ENCODE measurements at places on chromosomes 5 and 9. TPM values are rescaled to one million over a fixed set of nuclear protein-coding genes. Genes with fewer than 3 reads are reported as not detected.

DNA sequence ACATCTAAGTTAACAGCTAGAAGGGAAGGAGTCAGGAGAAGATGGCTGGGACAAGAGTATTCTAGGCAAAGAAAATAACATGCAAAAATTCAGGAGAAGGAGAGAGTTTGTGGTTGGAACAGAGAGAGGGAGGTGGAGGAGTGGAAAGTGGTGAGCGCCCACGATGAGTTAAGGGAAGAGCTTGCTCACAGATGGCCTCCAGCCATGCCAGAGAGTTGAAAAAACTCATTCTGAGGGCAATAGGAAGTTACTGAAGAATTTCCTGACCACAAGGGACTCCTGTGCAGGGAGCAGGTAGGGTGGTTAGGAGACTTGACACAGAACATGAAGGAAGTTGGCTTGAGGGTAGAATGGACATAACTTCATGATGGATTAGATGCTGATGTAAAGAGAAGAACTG, 159.7 kb downstream of the DOCK2 start:
- H3K4me3 ChIP-seq = no peak overlapping the region
- no peaks in the 10 kb centered on the region for H3K27me3 ChIP-seq
- H3K36me3 ChIP-seq = peaks cover 57% of the 10 kb centered on the region
- peak overlapping the region; percentile 2 for H3K27ac ChIP-seq
- H3K4me1 ChIP-seq = peaks cover 11% of the 10 kb centered on the region

- no peaks in the 10 kb centered on the region for H3K36me3 ChIP-seq
- no peak for DNase-seq
- peaks cover 11% of the 10 kb centered on the region for H3K27me3 ChIP-seq
- H3K27ac ChIP-seq = no peak overlapping the region
These were observed 13.7 kb upstream of the PSMB7 start for GRCh38 chr9:124428751-124429529.

GRCh38 chr9:127305838-127306226, 41.3 kb downstream of the GARNL3 start:
- H3K4me1 ChIP-seq = peaks cover 2% of the 10 kb centered on the region
- no peak for DNase-seq
- H3K27me3 ChIP-seq = peaks cover 3% of the 10 kb centered on the region
- H3K27ac ChIP-seq = no peak overlapping the region
- no peaks in the 10 kb centered on the region for H3K36me3 ChIP-seq
- no peak overlapping the region for H3K4me3 ChIP-seq

Gene ACSL6
- 11.5 TPM for total RNA-seq

GRCh38 chr9:27151693-27152404, 42.8 kb downstream of the TEK start:
- H3K27ac ChIP-seq = no peak overlapping the region
- no peak for DNase-seq
- no peaks in the 10 kb centered on the region for H3K36me3 ChIP-seq
- no peaks in the 10 kb centered on the region for H3K4me1 ChIP-seq

Gene CCL19
- total RNA-seq = not detected

DNA sequence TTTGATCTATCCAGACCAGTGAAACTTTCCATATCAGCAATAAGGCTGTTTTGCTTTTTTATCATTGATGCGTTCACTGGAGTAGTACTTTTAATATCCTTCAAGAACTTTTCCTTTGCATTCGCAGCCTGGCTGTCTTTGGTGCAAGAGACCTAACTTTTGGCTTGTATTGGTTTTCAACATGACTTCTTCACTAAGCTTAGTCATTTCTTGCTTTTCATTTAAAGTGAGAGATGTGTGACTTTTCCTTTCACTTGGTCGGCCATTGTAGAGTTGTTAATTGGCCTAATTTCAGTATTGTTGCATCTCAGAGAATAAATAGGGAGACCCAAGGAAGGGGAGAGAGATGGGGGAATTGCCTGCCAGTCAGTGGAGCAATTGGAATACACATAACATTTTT, 26.4 kb upstream of the CMYA5 start:
- peaks cover 12% of the 10 kb centered on the region for H3K4me1 ChIP-seq
- no peak overlapping the region for H3K27ac ChIP-seq
- peaks cover 39% of the 10 kb centered on the region for H3K36me3 ChIP-seq
- DNase-seq = no peak
- no peak overlapping the region for H3K4me3 ChIP-seq
- no peaks in the 10 kb centered on the region for H3K27me3 ChIP-seq

Gene SLC4A9
- 0.78 TPM for total RNA-seq

DNA sequence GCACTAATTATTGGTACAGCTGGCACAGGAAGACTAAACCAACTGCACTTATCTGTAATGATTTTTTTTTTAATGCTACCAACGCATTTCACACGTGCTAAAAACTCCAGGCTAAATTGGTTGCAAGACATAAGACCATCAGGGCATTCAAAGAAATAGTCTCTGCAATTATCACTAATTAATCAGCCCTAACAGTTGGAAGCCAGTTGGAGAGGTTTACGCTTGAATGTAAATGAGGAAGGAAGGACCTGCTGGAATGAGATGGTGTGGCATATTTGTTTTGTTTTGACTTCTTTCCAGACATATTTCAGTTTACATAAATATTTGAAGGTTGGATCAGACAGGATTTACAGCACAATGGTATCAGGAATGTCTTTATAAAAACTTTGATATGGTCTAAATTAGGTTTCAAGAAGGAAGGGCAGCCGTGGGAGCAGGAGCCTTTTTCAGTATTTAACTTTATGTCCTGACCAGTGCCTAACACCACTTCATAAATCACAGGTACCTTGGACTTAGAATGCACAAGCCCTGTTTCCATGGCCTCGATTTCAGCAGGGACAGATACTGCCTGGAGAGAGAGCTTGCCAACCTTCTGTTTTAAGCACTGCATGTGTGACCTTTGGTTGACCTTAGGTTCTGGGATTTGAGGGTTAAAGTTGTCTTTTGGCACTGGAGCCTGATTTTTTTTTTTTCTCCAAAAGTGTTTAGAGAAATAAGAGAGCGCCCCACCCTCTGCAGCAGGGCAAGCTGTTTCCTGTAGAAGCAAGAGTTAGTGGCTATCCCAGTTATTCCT, 199.8 kb upstream of the MAP3K1 start:
- H3K27me3 ChIP-seq = no peaks in the 10 kb centered on the region
- peaks cover 71% of the 10 kb centered on the region for H3K36me3 ChIP-seq
- H3K4me1 ChIP-seq = peaks cover 65% of the 10 kb centered on the region
- H3K4me3 ChIP-seq = no peak overlapping the region

DNA sequence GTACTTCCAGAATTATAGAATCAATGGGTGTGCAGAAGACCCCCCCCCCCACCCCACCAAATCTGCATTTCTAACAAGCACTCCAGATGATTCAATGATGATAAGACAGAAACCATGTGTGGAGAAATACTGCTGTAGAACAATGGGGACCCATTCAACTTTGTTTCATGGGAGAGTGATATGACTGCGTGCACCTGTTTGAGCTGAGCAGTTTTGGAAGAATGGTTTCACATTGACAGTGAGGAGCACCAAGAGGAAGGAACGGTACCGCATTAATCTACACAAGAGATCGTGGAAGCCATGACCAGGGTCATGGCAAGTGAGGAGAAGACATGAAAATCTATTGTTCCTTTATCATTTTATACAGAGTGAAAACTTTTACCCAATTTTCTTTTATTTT, 202.7 kb downstream of the CD180 start:
- DNase-seq = no peak
- H3K4me1 ChIP-seq = peaks cover 11% of the 10 kb centered on the region
- H3K27me3 ChIP-seq = no peaks in the 10 kb centered on the region
- H3K4me3 ChIP-seq = no peak overlapping the region

DNA sequence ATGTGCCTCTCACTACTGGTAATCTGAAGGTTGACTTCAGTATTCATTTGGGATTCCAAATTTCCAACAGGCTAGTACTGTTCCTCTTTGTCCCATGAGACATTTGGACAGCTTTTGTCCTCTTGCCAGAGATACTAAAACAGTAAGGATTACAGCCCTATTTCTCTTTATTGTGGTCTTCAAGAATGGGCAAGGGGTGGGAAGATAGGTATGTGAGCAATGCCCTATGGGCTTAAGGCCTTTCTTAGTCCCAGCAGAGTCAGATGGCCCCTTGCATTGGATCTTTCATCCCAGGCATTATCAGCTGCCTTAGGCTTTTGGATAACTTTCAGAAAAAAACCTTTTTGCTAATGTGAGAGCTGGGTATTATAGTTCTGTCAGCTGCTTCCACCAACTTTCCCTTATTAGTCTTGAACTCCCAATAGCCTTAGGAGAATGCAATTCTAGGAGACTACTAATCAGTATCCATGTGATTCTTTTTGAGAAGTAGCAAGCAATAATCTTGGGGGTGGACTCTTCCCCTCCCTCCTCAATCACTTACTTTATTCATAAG, 361.1 kb upstream of the NUDT12 start:
- H3K36me3 ChIP-seq = no peaks in the 10 kb centered on the region
- H3K4me1 ChIP-seq = no peaks in the 10 kb centered on the region
- DNase-seq = no peak
- no peak overlapping the region for H3K27ac ChIP-seq
- no peak overlapping the region for H3K4me3 ChIP-seq

DNA sequence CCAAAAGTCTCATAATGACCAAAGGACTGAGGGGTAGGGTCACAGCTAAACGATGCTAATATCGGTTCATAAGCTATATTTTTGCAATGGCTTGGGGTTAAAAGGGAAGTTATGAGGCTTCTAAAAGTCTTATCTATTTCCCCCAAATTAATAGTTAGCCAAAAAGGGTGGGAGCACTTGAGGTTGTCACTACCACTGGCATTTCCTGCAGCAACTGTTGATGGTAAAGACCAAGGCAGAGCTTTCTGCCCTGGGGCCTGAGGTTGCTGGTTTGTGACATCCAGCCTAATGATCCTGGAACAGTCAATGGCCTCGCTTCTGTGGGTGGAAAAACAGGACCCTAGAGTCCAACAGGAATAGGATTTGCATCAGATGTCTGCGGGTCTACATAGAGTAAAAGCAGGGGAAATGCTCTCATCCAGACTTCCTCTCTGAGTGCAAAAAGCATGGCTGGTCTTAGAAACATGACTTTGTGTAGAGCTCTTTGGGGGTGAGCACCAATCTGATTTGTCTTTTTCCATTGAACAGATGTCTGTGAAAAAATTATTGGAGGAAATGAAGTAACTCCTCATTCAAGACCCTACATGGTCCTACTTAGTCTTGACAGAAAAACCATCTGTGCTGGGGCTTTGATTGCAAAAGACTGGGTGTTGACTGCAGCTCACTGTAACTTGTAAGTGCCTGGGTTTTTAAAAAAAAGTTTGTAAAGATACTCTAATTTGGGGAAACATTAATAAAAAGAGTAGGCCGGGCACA, 2.7 kb downstream of the GZMA start:
- H3K4me3 ChIP-seq = peak overlapping the region; percentile 83
- peaks cover 5% of the 10 kb centered on the region for H3K27me3 ChIP-seq
- H3K27ac ChIP-seq = peak overlapping the region; percentile 93
- peaks cover 74% of the 10 kb centered on the region for H3K4me1 ChIP-seq

DNA sequence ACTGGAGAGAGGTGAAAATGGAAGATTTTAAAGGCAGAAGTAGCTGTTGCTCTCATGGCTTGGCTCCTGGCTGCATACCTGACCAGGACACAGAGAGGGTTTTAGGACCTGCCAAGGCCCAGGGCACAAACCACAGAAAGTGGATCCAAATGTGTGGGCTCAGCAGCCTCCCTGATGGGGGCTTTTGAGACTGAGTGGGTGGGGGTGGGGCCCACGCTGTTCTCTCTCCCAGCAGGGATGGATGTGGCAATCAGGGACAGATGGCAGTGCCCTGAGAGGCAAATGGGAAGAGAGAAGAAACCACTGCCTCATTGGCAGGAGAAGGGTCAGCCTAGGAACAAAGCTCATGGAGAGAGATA, 34.9 kb upstream of the TIFAB start:
- H3K27me3 ChIP-seq = peaks cover 70% of the 10 kb centered on the region
- H3K27ac ChIP-seq = no peak overlapping the region
- H3K4me1 ChIP-seq = peaks cover 6% of the 10 kb centered on the region
- no peak for DNase-seq
- no peak overlapping the region for H3K4me3 ChIP-seq
- H3K36me3 ChIP-seq = no peaks in the 10 kb centered on the region

- H3K27me3 ChIP-seq = peaks cover under 1% of the 10 kb centered on the region
- H3K4me3 ChIP-seq = no peak overlapping the region
- peaks cover 14% of the 10 kb centered on the region for H3K4me1 ChIP-seq
- H3K36me3 ChIP-seq = no peaks in the 10 kb centered on the region
These were observed 58.0 kb upstream of the CEMIP2 start for GRCh38 chr9:71826279-71826678.

DNA sequence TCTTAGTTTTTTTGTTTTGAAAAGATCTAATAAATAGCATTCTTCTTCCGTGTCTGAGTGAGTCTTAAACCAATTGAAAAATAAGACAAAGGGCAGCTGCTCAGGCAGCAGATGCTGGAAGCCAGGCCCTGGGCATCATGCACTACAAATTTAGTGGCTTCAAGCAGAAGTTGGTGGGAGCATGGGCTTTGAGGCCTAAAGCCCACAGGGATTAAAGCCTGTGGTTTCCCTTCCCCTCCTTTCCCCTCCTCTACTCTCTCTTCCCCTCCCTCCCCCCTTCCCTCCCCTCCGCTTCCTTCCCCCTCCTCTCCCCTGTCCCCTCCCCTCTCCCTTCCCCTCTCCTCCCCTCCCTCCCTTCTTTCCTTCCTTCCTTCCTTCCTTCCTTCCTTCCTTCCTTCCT, 20.1 kb upstream of the KIF4B start:
- peaks cover 2% of the 10 kb centered on the region for H3K27me3 ChIP-seq
- no peak for DNase-seq
- H3K4me1 ChIP-seq = no peaks in the 10 kb centered on the region
- H3K36me3 ChIP-seq = no peaks in the 10 kb centered on the region

DNA sequence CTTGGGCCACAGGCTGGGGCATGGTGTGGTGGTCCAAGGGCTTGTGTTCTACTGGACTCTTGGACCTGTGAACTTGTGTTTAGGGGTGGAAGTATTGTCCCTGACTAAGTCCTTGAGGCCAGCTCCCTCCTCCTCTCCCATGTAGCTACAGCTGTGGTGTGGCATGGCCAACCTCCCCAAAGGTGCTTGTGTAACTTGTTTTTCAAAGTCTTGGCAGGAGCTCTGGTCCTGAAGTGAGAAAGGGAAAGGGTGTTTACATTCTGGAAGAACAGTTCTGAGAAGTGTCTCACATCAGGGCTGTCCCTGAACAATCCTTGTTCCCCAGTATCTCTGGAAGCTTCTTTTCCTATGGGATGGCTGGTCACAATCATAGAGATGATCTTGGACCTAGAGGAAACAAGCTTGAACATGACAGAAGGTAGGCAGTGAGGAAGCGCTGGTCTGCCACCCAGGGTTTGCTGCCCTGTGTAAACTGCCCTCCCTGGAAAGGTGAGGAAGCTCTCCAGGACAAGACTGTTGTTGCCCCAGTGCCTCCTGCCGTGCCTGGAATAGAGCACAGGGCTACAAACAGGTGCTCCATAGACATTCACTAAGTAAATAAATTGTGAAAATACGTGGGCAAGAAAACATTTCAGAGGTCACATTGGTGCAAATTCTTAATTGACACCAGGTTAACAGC, 64.6 kb upstream of the KLF9 start:
- no peak for DNase-seq
- H3K27me3 ChIP-seq = peaks cover 4% of the 10 kb centered on the region
- peaks cover 3% of the 10 kb centered on the region for H3K4me1 ChIP-seq
- no peak overlapping the region for H3K4me3 ChIP-seq

- H3K27me3 ChIP-seq = no peaks in the 10 kb centered on the region
- H3K27ac ChIP-seq = no peak overlapping the region
- no peak overlapping the region for H3K4me3 ChIP-seq
- peaks cover 3% of the 10 kb centered on the region for H3K4me1 ChIP-seq
These were observed 256.7 kb upstream of the CD180 start for GRCh38 chr5:67453111-67453905.

Data from activated CD4-positive, alpha-beta memory T cell treated with anti-CD3 and anti-CD28 coated beads, Interleukin-2, amount 10 ng/mL, durations not matched to agents 7 days and 5 days (primary cell).